ENCODE measurements at places on chromosomes 2 and 18.

DNA sequence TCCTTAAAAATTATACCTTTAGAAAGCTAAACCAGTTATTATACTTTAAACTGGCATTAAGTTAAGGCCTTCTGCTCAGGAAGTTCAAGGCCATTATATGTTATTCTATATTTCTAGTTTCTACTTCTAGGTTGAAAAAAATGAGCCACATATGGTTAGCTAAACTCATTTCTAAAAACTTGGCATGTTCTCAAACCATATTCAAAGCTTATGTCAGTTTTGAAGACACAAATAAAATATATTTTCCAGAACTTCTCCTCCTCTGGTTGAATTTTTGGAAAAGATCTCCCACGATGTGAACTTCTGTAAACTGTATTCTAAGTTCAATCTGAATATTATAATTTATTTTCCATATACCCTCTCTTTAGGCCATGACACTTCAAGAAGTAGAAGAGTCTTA is 103.5 kb downstream of the NYAP2 start:
- no peak for DNase-seq

DNA sequence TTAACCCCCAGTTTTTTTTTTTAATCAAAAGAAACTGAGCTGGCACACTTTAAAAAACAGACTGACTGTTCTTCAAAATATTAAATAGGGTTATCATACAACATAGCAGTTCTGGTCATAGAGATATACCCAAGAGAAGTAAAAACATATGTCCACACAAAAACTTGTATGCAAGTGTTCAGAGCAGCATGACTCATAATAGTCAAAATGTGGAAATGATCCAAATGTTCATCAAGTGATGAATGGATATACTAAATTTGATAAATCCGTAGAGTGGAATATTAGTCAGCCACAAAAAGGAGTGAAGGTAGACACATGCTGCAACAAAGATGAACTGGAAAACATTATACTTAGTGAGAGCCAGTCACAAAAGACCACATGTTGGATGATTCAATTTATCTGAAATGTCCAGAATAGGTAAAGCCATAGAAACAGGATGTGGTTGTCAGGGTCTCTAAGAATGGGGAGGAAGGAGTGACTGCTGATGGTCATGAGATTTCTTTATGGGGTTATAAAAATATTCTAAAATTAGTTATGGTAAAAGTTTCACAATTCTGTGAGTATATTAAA is 5.1 kb downstream of the SMIM21 start:
- no peak for DNase-seq

GRCh38 chr18:57428221-57429150 is 6.7 kb upstream of the ONECUT2 start:
- no peak for DNase-seq

GRCh38 chr2:201730651-201731285 is 32.3 kb upstream of the MPP4 start:
- no peak for DNase-seq

DNA sequence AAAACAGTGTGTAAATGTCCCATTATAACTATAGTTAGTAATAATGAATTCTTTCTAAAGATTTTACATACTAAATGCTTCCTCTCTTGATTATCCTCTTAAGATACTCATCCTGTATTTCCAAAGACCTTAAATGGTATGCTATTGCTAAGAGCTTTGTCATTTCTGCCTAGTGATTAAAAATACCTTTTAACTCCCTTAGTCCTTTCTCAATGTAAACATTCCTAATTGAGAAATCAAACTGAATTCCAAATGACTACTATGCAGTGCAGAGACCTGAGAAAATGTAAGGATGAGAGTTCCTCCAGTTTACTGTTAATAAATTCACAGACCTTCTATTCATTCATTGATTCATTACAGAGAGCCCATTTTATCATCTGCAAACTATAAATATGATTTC is 86.9 kb downstream of the SOS1 start:
- no peak for DNase-seq

DNA sequence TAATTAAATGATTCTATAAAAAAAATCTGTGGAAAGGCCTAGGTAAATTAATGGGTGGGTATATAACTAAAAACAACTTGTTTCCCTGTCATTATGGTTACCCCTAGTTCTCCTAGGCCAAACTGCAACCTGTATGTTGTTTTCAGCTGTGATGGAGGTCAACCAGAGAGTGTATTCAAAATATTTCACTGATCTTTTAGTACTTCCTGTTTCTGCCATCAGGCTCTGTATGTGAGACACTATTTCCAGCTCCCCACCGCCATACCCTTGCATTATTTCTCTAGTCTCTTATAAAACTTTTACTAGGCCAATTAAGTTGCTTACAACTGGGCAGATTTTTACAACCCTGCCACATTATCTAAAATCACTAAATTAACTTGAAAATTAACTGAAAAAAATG is 21.0 kb upstream of the CDKL4 start:
- no peak for DNase-seq

GRCh38 chr2:113224647-113225236 is 51.0 kb downstream of the PSD4 start:
- no peak for DNase-seq

GRCh38 chr2:182057002-182057401 is 71.3 kb downstream of the PPP1R1C start:
- no peak for DNase-seq

- peak; percentile 7 for DNase-seq
These were observed 74.8 kb upstream of the FAM98A start for GRCh38 chr2:33673937-33674336.

- no peak for DNase-seq
These were observed 639.9 kb downstream of the DCC start for GRCh38 chr18:52979892-52980291.

- no peak for DNase-seq
These were observed 50.3 kb downstream of the SETBP1 start for GRCh38 chr18:44730803-44731529.

GRCh38 chr2:219423652-219424377 is 5.6 kb downstream of the DES start:
- no peak for DNase-seq

DNA sequence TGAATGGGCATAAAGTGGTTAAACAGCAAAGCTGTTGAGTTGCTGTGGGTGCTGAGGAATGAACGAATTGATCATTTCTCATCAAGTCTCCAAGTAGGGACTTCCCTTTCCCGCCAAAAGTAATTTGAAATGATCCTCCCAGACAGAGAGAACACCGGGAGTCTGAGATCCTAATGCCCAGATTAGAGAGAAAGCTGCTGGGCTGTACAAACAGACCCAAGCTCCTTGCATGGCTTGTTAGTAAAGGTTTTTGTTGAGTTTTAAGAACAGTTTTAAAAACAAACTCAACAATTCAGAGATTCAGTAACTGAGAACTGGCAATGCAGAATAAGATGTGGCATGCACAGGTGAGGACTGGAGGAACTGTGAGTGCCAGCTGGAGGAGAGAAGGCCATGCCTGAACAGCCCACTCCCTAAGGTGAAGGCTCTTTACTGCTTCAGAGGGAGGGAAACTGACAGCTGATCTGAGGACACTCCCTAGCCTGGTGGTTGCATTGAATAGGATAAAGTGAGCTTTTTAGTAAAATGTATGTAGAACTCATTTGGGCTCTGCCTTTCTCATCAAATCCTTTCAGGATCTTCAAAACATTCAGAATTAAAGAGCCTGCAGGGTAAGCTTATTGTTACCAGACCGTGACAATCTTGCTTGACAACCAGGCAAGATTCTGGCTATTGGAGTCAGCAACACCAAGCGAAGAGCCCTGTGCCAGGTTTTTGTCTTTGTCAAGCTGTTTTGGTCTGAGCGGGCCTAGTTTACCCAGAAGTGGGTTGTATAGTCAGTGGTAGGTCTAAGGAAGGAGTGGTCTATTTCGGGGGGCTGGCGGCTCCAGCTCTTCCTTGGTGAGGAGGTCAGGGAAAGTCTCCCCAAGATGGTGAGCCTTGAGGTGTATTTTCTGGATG is 63.2 kb upstream of the IGFBP5 start:
- no peak for DNase-seq

GRCh38 chr2:175837046-175837445 is 165.0 kb downstream of the LNPK start:
- DNase-seq: peak; percentile 78

Measured in stromal cell of bone marrow (primary cell).